ENCODE measurements at places on chromosomes 6 and 20.

- DNase-seq: no peak
These were observed 119.4 kb downstream of the AIG1 start for GRCh38 chr6:143179901-143180612.

DNA sequence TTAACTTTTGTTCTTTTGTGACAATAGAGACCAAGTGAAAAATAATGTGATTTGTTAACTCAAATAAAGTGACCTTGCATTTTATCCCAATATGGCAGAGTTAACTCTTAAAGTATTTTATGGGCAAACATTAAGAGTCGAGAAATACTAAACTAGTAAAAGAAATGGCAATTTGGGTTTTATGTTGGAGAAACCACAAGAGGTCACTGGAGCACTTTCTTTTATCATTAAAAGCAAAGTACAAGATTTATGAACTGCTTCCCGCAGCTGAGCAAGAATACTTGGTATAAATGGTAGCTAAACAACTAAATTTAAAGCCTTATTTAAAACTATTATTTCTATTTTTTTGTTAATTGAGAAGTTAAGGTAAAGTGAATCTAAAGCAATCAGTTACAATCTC is 33.5 kb upstream of the MCM9 start:
- DNase-seq: peak; percentile 12

DNA sequence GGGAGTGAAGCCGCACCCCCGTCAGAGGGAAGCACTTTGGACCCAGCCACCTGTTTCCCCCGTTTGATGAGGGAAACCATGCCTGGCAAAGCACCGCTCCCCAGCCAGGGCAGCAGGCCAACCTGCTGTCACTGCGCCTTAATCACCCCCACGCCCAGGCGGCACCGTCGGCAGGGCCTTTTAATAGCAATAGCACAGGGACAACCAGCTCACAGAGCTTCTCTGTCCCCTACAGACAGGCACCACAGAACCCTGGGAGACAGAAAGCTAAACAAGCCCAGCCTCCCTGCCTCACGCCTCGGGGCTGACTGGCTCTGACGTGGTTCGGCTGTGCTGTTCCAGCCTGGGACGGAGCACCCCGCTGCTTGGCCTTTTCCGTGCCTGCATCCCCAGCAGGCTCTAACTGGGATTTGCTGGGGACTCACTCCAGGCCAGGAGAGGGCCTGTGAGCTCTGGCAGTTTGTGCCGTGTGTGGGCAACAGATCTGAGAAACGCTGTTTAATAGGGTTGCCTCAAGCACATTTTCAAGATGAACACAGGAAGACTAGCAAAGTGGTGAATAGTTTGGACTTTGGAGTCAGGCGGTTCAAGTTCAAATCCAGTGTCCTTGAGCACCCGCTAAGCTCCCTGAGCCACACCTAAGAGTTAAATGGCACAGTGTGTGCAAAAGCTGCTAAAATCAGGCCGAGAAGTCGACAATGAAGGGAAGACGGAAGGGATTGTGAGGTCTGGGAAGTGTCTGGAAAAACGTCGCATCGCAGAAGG is 223.8 kb downstream of the NRN1 start:
- DNase-seq: no peak

- DNase-seq: peak; percentile 34
These were observed 6.9 kb upstream of the PPP1R3G start for GRCh38 chr6:5078121-5078669.

DNA sequence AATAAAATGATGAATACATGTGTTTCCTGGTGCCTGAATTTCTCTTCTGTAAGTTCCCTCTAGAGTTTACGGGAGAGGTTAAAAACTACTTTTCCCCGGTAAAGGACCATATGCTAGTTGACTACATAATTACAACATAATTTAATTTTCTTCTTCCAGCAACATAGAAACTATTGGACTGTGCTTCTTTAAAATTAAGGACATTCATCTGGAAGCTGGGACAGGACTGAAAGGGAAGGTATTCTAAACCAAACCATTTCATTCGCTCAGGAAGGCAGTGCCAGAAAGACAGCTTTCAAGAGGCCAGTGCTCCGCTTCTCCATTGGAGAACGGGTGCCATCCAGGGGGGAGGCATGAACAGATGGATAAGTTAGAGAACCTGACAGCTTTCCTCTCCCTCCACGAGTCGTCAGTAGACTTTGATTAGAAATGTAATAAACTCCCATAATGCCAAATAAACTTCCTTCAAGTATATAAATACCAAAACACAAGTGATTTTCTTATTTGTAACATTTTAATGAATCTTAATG is 458.0 kb upstream of the SOX4 start:
- no peak for DNase-seq

- no peak for DNase-seq
These were observed 41.7 kb downstream of the BCKDHB start for GRCh38 chr6:80148220-80148619.

- DNase-seq: no peak
These were observed 589 bp downstream of the RNF5 start for GRCh38 chr6:32178547-32179440.
